ENCODE measurements at places on chromosomes 12 and 14. TPM values are rescaled to one million over a fixed set of nuclear protein-coding genes. Genes with fewer than 3 reads are reported as not detected.

GRCh38 chr14:98035396-98035795, 1236.6 kb downstream of the BCL11B start:
- no peak for DNase-seq

- peak; percentile 87 for DNase-seq
Measured at GRCh38 chr12:78802593-78802992, 62.0 kb upstream of the SYT1 start.

DNA sequence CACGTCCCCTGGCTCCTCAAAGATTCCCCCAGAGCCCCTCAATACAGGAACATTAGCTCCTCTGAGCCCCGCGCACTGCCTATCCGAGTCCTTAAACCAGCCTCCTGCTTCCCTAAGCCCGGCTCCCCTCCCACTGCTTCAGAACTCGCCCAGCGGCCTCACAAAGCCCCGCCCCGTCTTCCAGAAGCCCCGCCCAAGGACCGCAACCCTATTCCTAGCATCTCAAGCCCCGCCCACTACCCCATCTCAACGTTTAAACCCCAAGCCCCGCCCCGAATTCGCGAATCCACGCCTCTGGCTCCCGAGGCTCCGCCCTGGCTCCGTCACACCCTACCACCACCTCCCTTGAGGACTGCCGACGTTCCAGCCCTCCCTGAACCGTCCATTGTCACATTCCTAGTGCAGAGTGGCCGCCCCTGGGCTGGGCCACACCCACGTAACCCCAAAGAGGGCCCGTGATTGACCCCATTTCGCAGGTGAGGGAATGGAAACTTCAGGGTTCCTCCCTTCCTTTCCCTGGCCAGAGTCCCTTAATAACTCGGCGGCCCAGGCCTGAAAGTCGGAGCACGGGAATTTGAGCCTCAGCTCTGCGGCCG, 646 bp upstream of the CORO1C start:
- peak; percentile 96 for DNase-seq

GRCh38 chr12:75660805-75661404, 149.5 kb upstream of the KRR1 start:
- DNase-seq: peak; percentile 89

GRCh38 chr12:7190268-7191055, 976 bp downstream of the PEX5 start:
- DNase-seq: peak; percentile 17

DNA sequence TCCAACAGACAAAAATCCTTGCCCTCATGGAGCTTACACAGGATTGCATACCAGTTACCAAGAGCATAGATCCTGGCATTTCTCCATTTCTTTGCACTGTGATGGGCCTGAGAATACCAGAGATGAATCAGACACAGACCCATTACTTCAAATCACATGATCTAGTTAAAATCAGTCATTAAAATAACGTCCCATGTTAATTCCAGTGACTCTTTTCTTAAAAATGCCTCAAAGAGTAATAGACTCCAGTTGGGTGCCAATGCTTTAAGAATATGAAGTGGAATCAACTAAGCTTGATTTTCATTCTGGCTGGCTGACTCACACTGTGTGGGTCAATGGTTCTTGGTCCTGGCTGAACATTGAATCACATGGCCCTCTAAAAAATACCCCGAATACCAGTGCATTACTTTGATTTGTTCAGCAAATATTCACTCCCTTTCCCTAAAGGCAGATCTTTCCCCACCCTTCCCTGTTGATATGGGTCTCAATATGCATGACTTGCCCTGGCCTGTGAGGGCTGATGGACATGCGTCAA, 11.0 kb downstream of the ASB2 start:
- DNase-seq: peak; percentile 90

GRCh38 chr12:25694072-25694471, 141.0 kb upstream of the LMNTD1 start:
- DNase-seq: peak; percentile 96

- no peak for DNase-seq
Measured at GRCh38 chr12:118606690-118607089, 230.3 kb downstream of the SUDS3 start.

- peak; percentile 32 for DNase-seq
Measured at GRCh38 chr14:59161561-59162175, 26.8 kb upstream of the DAAM1 start.

- DNase-seq: no peak
Measured at GRCh38 chr14:95023115-95023514, 134.2 kb downstream of the DICER1 start.

DNA sequence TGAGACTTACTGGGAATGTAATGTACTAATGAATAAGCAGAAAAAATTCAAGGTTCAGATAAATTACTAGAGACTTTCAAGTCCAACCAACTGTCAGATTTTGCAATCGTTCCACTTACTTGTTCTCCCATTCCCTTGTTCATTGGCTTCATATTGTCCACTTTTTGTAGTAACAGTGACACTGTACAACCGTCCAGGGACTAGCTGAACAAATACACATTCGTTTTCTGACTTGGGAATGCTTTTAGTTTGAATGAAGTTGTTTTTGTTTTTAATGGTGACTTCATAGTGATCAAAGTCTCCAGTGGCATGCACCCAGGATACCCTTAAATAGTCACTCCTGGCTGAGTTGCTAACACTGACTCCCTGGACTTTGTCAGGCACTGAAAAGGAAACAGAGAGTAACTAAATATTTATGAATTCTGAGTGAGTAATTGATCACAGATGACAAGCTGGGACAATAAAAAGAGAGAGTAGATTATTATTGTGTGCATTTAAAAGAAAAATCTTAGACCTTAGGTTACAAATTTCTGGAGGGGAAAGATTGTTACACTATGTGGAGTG, 65.4 kb downstream of the PTPRB start:
- no peak for DNase-seq

DNA sequence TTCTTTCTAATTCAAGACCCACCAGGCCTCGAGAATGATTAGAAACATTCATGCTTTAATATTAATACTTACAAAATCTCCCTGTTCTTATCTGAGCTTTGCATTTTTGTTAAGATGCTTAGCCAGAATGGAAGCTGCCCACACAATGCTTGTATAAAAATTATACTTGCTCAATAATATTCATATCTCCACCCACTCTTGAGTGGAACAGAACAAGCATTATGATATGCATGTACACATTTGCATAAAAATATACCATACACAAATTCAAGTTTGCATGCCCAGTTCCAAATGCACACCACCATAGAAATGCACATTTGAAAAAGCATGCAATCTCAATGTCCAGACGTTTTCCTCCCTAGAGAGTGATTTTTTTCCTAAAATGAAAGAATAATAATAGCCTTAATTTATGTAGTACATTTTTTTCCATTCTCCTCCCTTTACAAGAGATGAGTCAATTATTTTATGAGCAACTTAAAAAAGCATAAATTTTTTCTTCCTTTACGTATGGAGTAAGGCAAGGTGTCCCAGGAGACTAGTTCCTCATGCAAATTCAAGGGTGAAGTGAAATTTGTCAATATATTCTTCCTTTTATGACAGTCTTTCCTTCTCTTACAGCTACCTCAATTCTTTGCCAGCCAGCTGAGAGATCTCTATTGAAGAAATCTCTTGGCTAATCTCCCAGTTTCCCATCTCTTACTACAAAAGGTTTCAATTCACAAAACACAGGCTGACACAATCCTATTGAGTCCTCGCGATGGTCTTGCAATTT, 313.1 kb upstream of the GARIN6 start:
- DNase-seq: no peak

DNA sequence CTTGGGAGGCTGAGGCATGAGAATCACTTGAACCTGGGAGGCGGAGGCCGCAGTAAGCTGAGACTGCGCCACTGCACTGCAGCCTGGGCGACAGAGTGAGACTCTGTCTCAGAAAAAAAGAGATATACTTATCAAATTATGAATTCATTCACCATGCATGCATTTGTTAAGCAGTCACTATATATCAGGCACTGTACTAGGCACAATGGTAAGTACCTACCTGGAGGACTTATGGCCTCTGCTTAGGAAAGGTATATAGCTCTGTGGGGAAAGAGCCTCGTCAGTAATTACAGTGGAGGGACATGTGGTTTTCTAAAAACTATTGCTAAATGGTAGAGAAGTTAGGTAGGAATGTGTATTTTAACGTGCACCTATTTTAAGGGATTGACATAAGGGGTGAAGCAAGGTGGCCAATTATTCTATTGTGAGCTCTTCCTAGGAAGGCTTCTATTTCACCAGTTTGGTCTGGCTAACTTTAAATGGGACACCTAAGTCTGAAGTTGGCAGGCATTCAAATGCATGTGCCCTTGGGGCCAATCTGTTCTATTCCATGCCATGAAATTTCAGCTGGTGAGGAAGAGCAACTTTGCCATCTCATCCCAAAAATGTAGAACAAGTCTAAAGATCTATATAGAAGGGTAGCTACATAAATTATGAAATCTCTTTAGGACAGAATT, 15.0 kb downstream of the TCP11L2 start:
- peak; percentile 54 for DNase-seq

GRCh38 chr12:79114896-79115295, 250.3 kb downstream of the SYT1 start:
- DNase-seq: no peak

DNA sequence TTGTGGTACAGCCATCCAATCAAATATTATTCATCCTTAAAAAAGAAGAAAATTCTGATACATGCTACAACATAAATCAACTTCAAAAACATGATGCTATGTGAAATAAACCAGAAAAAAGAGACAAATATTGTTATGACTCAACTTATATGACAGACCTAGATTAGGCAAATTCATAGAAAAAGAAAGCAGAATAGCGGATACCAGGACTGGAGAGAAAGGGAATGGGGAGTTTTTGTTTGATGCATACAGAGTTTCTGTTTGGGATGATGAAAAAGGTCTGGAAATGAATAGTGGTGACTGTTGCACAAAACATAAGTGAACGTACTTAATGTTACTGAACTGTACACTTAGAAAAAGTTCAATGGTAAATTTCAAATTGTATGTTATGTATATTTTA, 82.3 kb downstream of the SPPL3 start:
- DNase-seq: no peak

- DNase-seq: no peak
Measured at GRCh38 chr12:116588390-116589028, 29.3 kb downstream of the MAP1LC3B2 start.

Gene DGLUCY
- polyA plus RNA-seq: 17.9 TPM

Gene BMAL2
- 12.7 TPM for polyA plus RNA-seq

Gene P3H3
- 1.3 TPM for polyA plus RNA-seq

Gene CCDC177
- not detected for polyA plus RNA-seq

Gene MYH7
- not detected for polyA plus RNA-seq

Gene DBX2
- polyA plus RNA-seq: not detected

Measured in mammary epithelial cell (primary cell).